ENCODE measurements at places on chromosomes 7 and 10.

DNA sequence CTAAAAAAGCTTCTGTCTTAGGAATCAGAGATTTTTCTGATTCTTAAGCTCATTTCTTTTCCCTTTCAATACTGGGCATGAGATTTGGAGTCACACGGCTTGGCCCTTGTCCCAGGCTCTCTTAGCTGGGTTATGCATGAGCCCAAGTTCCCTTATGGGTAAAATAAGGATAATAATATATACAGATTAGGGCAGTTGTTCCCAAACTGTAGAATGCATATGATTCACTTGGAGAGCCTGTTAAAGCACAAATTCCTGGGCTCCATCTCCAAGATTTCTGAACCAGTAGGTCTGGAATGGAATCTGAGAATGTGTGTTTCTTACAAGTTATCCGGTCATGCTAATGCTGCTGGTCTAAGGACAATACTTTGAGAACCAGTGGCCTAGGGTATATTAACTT, 154.0 kb downstream of the REEP3 start:
- no peak for DNase-seq

DNA sequence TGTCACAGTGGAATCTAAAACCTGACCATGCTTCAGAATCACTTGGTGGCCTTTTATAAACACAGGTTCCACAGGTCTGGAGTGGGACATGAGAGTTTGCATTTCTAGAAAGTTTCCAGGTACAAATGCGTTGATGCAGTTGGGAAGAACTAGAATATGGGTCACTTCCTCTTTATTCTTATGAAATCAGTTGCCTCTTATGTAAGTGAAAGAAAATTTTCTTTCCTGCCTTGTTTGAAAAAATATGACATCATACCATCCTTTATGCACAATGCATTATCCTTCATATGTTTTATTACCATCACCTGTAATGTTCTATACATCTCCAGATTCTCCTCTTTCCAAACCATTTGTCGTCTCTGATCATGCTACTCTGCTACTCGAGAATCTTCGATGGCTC, 44.0 kb downstream of the PLXNA4 start:
- DNase-seq, result no peak

- peak; percentile 39 for DNase-seq
Observed at GRCh38 chr10:1715821-1716220, 21.5 kb downstream of the ADARB2 start.

DNA sequence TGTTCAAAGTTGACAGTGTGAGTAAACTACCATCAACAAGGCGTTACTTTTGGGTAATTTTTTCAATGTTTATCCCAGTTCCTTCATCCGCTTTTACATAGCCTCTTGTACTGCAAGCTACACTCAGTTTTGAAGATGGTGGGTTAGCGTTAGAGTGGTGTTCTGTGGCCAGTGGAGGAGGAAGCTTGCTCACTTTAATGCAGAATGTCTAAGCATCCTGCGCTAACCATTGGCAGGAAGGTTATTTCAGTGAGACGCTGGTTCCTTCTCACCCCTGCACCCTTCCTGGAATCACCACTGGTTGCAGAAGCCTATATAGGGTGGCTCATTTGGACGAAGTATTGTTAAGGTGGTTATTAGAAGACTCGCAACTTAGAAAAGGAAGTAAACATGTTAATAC, 159.1 kb downstream of the CELF2 start:
- DNase-seq, result no peak

- DNase-seq, result peak; percentile 56
Observed at GRCh38 chr7:34430456-34430855, 227.6 kb upstream of the NPSR1 start.

DNA sequence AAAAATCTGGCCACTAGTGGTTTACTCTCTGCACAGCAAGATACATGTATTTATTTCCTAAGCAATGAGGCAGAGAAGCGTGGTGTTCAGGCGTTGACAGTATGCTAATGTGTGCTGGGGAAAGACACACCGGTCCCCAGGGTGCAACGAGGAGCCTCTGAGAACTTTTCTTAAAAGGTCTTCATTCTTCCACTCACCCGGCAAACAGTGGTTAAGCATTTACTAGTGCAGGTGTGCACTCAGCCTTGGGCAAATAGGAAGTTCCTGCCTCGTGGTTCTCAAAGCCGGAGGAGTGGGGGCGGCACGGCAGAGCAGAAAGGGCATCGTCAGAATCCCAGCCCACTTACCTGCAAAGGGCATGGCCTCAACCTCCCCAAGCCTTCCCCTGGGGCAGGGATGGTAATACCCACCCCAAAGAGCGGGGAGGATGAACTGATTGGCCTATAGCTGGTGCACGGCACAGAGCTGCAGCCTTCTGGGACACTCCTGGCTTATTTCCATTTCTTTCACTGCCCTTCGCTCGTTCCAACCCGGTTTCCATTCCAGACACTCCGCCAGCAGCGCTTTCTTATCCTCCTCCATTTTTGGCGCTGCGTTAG, 184.3 kb upstream of the CTBP2 start:
- no peak for DNase-seq

- no peak for DNase-seq
Observed at GRCh38 chr7:47375121-47375938, 206.6 kb downstream of the TNS3 start.

DNA sequence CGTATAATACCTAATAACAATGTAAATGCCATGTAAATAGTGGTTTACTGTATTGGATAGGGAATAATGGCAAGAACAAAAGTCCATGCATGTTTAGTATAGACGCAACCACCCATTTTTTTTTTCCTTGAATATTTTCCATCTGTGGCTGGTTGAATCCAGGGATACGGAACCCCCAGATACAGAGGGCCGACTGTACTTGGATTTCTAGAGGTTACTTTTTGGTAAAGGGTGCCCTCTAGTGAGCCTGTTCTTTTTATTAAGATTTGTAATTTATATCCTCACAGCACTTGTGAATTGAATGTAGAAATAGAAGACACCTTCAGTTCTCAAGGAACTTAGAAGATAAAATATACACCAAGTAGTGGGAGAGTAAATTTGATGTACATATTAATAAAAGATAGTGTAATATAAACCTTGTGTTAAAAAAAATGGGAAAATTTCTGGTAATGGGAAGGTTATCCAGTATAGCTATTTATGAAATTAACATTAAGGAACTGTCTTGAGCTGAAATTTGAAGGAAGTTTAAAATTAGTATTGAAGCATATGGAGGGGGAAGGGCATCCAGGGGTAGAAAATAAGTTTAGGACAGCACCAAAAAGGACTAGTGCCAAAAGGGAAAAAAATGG, 32.0 kb downstream of the EXOC6 start:
- peak; percentile 5 for DNase-seq

GRCh38 chr7:79523436-79523835, 70.0 kb upstream of the MAGI2 start:
- DNase-seq, result no peak

GRCh38 chr10:116765648-116766081, 23.3 kb upstream of the HSPA12A start:
- DNase-seq, result no peak

DNA sequence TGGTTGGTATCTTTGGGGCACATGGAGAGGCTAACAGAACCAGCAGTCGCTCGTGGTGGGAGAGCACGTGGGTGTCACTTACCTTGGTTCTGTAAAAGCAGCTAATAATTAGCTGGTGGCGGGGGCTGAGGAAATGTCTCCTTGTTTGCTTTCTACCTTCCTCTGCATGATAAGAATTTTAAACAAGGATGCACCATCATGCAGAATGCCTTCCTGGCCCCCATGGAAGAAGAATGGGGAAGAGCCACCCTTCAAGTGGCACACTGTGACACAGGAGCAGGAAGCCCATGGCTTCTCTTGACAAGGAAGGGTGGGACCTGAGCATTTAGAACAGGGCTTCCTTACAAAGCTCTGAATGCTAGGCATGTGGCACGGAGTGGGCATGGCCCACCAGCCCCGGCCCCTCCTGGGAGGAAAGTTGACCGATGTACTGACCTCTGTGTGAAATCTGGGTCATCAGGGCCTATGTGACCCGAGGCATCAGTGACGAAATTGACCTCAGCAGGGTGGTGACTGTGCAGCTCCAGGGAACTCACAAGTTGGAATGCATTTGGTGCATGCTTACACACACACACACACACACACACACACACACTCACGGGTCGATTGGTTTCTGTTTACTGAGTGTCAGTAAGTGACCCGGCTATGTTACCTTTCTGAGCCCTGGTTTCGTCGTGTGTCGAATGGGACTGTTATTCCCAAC, 116.9 kb upstream of the ANLN start:
- no peak for DNase-seq

DNA sequence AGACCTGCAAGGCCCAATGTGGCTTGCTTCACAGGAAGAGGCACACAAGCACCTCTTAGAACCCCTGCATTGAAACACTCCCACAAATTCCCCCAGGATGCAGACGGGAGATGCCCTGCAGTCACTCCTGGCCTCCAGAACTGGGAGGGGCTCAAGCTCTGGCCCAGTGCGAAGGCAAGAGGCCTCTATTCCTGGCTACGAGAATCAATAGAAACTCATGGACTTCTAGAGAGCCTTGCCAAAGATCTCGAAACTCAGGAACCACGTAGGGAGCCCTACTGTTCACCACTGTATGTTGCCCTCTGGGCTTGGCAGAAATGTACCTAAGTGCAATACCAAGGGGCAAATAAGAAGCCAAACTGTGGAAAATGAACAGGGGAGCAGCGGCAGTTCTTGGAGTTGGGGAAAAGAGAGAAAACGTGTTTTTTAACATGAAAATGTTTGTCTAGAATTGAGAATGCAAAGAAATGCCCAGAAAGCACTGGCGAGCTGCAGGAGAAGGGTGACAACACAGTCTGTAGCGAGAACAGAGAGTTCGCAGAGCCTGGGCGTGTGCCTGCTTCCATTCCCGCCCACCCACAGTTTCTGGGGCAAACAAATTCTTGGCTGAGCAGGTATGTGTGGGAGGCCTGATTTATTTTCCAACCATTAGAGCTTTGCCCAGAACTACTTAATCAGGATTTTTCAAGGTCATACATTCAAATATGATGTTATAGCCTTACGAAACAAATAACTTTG, 260.5 kb upstream of the KLF14 start:
- DNase-seq, result no peak

GRCh38 chr7:150382123-150382843, 3.2 kb downstream of the ZNF775 start:
- no peak for DNase-seq

GRCh38 chr7:151426441-151426903, 13.5 kb downstream of the CRYGN start:
- DNase-seq, result peak; percentile 61

GRCh38 chr7:106023369-106024322, 60.6 kb downstream of the CDHR3 start:
- no peak for DNase-seq

DNA sequence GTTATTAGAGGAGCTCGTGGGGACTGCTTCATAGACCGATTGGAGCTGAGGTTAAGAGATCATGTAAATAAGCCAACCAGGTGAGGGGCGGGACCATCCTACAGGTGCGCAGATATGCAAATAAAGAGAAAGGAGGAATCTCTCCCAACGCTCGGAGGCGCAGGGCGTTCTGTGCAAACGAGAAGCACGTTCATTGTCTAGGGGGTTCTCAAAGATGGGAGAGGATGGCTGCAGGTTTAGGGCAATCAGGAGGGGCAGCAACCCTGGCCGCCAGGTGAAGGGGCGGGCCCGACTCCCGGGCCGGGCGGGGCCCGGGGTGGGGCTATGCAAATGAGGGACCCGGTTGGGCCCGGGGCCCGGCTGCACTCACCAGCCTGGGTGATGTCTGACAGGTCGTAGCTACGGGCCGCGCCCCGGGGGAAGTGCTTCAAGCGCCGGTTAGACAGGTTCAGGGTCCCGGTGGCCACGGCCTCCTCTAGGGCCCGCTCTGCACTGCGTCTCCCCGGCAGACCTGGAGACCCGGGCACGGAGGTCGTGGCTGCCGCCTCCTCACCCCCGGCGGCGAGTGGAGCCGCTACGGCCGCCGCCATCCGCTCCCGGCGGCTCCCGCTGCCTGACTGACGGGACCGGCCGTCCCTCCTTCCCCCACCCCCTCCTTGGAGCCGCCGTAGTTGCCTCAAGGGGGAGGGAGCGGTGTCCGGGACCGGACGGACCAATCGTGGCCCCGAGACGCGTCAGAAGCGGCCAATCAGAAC, at the start of gene LRCH4:
LRCH4 (minus strand) TSS at position 619 of the 755 bp plus-strand sequence; CDS start at position 590, 29 bp downstream.
- DNase-seq, result peak; percentile 88

- no peak for DNase-seq
Observed at GRCh38 chr7:27224983-27225934, 17.3 kb upstream of the EVX1 start.

- no peak for DNase-seq
Observed at GRCh38 chr7:43844257-43844656, 25.1 kb downstream of the MRPS24 start.

GRCh38 chr7:40437498-40437897, 302.7 kb downstream of the SUGCT start:
- peak; percentile 77 for DNase-seq

DNA sequence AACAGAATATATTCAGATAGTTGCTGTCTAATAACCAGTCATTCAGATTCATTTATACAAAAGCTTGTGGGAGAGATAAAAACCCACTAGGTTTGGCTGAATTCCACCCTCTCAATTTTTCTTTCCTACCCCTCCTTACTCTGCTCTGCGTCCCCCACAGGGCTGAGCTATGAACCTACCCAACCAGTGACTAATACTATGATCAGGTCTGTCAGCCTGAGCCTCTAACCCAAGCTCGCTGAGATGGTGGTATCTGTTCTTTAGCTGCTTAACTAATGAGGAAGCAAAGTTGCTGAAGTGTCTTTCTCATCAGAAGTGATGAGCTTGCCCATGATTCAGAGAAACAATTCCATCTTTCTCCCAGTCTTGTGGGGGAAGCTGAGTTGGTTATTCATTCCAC, 248.7 kb upstream of the GPR26 start:
- DNase-seq, result no peak

DNA sequence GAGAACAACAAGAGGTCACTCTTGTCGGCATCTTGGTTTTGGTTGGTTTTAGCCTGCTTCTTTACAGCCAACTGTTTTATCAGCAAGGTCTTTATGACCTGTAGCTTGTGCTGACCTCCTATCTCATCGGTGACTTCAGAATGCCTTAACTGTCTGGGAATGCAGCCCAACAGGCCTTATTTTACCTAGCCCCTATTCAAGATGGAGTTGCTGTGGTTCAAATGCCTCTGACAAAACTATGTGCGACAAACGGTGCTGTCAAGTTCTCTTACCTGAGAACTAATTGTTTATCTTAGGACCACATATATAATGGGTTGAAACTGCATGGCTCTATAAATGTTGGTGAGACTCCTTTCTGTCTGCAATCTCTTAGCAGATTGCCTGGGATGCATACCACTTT, 35.9 kb upstream of the POT1 start:
- DNase-seq, result no peak

- DNase-seq, result no peak
Observed at GRCh38 chr7:102289057-102289456, 2.4 kb downstream of the SH2B2 start.

DNA sequence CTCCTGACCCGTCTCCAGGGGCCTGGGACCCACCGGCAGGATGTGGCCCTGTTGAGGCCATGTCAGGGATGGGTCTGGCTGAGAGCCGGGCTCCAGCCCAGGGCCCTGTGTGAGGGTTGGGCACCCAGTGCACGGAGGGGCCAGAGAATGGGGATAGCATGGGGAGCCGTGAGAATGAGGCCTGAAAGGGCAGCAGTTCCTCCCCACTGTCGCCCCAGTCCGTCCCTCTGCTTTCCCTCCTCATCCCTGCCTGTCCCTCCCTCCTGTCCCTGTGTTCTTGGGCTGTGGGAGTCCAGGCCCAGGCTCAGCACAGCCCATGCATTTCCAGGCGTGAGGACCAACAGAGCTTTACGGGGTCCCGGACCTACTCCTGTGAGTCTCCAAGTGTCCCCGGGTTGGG, 9.6 kb downstream of the LAT2 start:
- no peak for DNase-seq
